ENCODE measurements at places on chromosomes 2 and 18. TPM values are rescaled to one million over a fixed set of nuclear protein-coding genes. Genes with fewer than 3 reads are reported as not detected.

DNA sequence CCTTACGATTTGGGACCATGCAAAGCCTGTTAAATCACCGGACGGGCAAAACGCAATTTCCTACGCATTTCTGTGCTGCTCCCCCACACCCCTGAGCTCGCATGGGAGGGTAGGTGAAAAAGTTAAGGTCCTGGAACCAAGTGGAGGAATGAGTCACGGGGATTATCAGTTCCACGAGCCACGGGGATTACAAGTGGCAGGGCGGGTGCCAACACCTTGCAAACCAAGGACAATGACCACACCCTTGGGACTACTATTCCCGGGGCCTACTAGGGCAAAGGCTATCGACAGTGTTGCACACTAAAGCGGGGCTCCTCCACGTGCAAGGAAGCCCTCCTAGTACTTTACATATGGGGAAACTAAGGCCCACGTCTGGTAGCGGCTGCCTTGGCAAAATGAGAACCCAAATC is 447 bp downstream of the RETSAT start:
- peak; percentile 79 for DNase-seq
- H3K4me3 ChIP-seq = peak overlapping the region; percentile 65
- peak overlapping the region; percentile 81 for H3K27ac ChIP-seq

GRCh38 chr2:112733871-112734270 is 13.1 kb downstream of the NT5DC4 start:
- no peaks in the 10 kb centered on the region for H3K4me1 ChIP-seq
- no peak for DNase-seq
- H3K36me3 ChIP-seq = no peaks in the 10 kb centered on the region
- H3K27me3 ChIP-seq = no peaks in the 10 kb centered on the region

DNA sequence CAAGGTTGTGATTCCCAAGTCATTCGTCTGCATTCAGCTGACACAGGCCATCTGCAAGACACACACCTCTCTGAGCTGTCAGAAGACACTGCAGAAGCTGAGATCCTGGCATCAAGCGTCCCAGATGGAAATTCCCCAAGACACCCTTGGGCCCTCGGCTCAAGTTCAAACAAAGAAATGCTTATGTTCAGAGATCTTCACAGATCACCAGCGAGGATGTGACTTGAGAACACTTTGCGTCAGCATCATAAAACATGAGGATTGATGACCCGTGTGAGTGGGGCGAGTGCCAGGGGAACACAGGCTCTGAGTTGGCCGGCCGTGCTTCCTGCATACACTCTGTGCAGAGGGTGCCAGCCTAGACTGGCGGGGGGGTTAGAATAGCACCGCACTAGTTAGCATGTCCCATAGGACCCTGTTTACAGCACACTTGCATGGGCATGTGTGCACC is 36.8 kb downstream of the KCNIP3 start:
- H3K27ac ChIP-seq = no peak overlapping the region
- H3K4me3 ChIP-seq = no peak overlapping the region
- peak; percentile 97 for DNase-seq
- H3K36me3 ChIP-seq = no peaks in the 10 kb centered on the region
- H3K27me3 ChIP-seq = no peaks in the 10 kb centered on the region

DNA sequence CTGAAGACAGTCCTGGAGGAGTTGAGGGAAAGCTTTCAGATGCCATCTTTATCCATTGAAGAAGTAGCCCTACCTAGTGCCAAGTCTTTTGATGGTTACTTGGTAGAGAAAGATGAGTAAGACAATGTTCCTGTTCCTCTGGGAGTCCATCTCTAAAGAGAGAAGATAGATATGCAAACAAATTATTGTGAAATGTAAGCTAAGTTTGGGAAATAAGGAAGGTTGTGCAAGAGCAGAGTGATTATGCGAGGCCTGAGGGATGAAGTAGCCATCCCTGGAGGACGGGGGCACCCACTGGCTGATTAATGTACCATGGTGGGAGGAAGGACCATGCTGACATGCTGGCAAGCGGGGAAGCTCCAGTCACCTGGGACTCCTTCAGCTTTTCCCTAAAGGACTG is 994 bp upstream of the DTNA start:
- H3K27me3 ChIP-seq = no peaks in the 10 kb centered on the region
- peaks cover 48% of the 10 kb centered on the region for H3K4me1 ChIP-seq
- no peak overlapping the region for H3K4me3 ChIP-seq
- H3K27ac ChIP-seq = peak overlapping the region; percentile 74
- no peaks in the 10 kb centered on the region for H3K36me3 ChIP-seq
- peak; percentile 76 for DNase-seq

Gene SNORC
- total RNA-seq = under 0.01 TPM

- DNase-seq = no peak
- H3K27me3 ChIP-seq = no peaks in the 10 kb centered on the region
- H3K27ac ChIP-seq = no peak overlapping the region
- H3K4me3 ChIP-seq = no peak overlapping the region
- H3K4me1 ChIP-seq = no peaks in the 10 kb centered on the region
Measured at GRCh38 chr2:71674158-71674851, 220.9 kb downstream of the DYSF start.

DNA sequence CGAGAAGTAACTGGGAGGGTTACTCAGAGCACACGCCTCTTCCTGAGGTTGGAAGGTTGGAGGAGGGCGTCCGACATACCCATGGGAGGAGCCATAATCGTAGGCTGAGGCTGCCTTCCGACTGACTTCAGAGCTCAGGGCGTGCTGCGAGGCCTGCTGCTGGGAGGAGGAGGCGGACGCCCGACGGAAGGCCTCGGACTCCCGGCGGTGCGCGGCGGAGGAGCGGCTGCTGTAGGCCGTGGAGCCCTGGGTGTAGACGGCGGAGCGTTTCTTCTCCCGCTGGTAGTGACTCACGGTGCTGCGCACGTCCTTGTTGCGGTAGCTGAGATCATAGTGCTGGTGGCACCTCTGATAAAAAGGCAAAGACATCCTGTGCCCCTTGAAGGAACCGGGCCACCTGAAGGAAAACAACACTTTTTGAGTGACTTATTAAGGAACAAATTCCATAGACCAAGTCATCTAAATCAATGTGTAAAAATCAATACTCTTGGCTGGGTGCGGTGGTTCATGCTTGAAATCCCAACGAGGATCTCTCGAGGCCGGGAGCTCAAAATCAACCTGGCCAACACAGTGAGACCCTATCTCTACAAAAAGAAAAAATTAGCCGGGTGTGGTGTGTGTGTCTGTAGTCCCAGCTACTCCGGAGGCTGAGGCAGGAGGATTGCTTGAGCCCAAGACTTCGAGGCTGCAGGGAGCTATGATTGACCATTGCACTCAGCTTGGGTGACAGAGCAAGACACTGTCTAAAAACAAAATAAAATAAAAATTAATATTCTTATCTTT is 4.7 kb downstream of the MYOM1 start:
- no peak overlapping the region for H3K4me3 ChIP-seq
- DNase-seq = no peak
- no peaks in the 10 kb centered on the region for H3K4me1 ChIP-seq
- H3K27me3 ChIP-seq = no peaks in the 10 kb centered on the region
- H3K36me3 ChIP-seq = peaks cover 12% of the 10 kb centered on the region

Gene SCN9A
- total RNA-seq = 22.1 TPM

Gene ARL5A
- 41.3 TPM for total RNA-seq

Gene RUFY4
- total RNA-seq = 0.16 TPM

Gene TRIM43
- not detected for total RNA-seq

Gene SP9
- not detected for total RNA-seq

Gene MERTK
- total RNA-seq = 28.1 TPM

GRCh38 chr18:1914489-1914888 is 656.8 kb downstream of the METTL4 start:
- H3K36me3 ChIP-seq = no peaks in the 10 kb centered on the region
- no peak for DNase-seq
- no peaks in the 10 kb centered on the region for H3K4me1 ChIP-seq
- H3K4me3 ChIP-seq = no peak overlapping the region
- no peaks in the 10 kb centered on the region for H3K27me3 ChIP-seq

DNA sequence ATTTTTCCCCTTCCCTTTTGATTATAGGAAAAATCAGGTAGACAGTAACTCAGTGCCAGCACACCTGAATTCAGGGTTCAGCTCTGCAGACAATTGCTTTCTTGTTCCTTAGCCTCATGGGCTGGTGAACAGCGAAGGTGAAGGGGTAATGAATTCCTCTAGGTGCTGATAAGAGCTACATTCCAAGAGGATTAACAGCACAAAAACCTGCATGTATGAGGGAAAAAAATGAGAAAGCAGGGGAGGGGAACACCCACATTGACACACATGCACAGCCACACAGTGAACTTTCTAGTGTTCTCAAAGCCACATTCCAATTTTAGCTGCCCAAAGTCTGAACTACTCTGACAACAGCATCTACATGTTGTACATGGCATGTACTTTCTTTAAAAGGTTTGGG is 46.1 kb downstream of the SPATS2L start:
- H3K4me3 ChIP-seq = no peak overlapping the region
- H3K27me3 ChIP-seq = no peaks in the 10 kb centered on the region

Gene BCL2
- 25.7 TPM for total RNA-seq

DNA sequence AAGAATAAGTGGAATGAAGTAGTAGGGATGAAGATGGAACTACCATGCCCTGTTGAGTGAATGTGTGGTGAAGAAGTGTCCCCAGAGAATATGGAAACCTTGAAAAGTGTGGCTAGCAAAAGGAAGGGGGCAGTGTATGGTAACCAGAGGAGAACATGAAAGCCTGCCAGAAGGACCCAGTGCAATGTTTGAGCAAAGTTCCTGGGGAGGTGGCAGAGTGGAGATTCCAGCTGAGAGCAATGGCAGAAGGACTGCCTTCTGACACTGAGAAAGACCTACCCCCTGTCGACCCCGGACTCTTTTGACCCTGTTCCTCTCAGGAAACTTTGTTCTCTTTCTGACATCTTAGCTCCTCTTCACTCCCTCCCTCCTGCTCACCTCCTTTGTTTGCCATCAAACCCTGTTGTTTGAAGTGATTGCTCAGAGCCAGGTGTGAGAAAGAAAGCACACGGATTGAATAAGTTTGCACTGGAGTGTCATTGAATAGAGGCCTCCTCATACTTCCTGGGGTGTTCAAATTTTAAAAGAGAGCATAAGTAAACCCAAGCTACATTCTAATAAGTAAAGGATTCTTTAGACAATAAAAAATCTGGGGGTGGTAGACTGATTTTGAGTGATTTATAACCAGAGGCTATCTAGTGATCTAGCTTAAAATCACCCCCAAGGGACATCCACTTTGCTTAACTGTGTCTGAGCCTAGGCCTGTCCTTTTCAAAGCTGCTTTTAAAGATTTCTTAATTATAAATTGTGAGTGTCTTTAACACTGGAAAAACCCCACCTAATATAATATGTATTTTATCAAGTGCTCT is 57.1 kb downstream of the TRIB2 start:
- DNase-seq = no peak
- H3K4me3 ChIP-seq = no peak overlapping the region
- H3K4me1 ChIP-seq = no peaks in the 10 kb centered on the region
- no peak overlapping the region for H3K27ac ChIP-seq
- no peaks in the 10 kb centered on the region for H3K27me3 ChIP-seq

Gene IL1R2
- 7.1 TPM for total RNA-seq

DNA sequence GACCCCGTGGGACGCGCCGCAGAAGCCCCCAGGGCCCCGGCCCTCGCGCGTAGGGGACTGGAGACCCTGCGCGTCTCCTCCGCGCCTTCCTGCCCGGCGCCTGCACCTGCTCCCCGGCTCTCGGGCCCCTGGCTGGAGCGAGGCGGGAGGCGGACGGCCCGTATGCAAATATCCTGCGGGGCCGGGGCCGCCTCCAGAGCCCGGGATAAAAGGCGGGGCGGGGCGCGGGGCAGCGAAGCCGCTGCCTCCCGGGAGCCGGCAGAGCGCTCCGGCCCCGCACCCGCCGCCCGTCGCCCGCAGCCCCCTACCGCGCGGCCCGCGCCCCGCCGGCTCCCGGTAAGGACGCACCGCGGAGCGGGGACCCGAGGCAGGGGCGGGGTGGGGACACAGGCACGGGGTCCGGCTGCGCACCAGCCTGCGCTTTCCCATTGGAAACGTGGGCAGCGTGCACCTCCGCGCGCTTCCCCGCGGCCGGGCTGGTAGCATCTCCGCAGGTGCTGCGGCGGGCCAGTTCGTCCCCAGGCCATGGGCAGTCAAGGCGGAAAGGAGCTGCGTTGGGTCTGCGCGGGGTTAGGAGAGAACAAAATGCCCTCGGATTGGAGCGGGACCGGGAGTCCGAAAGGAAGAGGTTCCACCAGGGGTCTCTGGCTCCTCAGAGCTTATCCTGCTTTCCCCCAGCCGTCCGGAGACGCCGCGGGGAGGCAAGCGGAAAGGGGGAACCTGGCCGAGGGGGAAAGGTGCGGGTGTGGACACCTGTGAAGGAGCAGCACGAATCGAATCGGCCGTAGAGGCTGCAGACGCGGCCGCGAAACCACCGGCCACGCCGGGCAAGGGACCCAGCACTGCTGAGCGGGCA is at the start of gene ATP6V1C2:
ATP6V1C2 (plus strand) TSS at position 235 of the 856 bp plus-strand sequence. CDS start 1,220 bp downstream, outside the sequence.
- peaks cover 24% of the 10 kb centered on the region for H3K4me1 ChIP-seq
- peak within 1 kb of the TSS; percentile 54 for H3K4me3 ChIP-seq
- no peak within 1 kb of the TSS for H3K27ac ChIP-seq
- no peak for DNase-seq

Gene MCM6
- 7.5 TPM for total RNA-seq

DNA sequence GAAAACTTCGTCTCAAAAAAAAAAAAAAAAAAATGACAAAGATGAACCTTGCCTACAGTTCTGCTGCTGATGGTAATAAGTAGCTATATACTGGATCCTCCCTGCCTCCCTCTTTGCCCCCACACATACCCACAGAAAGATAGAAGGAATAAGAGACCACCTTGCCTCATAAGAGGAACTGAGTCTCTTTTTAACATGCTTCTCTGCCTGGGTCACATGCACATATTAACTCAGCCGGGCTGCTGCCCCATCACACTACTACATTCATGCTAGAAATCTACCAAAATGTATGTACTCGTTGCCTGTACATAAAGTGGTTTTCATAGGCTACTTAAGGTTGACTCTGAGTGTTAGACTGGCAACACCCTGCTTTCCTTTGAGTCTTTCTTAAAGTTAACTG is 78.9 kb upstream of the B3GNT2 start:
- H3K27me3 ChIP-seq = no peaks in the 10 kb centered on the region
- no peak for DNase-seq
- H3K36me3 ChIP-seq = no peaks in the 10 kb centered on the region
- H3K4me3 ChIP-seq = no peak overlapping the region
- H3K4me1 ChIP-seq = peaks cover 13% of the 10 kb centered on the region

Gene SMYD1
- 45.7 TPM for total RNA-seq

DNA sequence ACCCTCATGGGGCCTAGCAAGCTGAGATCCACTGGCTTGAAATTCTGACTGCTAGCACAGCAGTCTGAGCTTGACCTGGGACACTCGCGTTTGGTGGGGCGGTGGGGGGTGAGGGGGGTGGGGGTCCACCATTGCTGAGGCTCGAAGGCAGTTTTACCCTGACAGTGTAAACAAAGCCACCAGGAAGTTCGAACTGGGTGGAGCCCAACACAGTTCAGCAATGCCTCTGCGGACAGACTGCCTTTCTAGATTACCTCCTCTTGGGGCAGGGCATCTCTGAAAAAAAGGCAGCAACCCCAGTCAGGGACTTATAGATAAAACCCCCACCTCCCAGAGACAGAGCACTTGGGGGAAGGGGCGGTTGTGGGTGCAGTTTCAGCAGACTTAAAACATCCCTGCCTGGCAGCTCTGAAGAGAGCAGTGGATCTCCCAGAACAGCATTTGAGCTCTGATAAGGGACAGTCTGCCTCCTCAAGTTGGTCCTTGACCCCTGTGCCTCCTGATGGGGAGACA is 149.7 kb upstream of the TANK start:
- DNase-seq = no peak
- no peak overlapping the region for H3K4me3 ChIP-seq
- H3K36me3 ChIP-seq = no peaks in the 10 kb centered on the region

- no peaks in the 10 kb centered on the region for H3K36me3 ChIP-seq
- no peak overlapping the region for H3K4me3 ChIP-seq
- DNase-seq = no peak
- no peak overlapping the region for H3K27ac ChIP-seq
Measured at GRCh38 chr2:67854103-67854743, 208.6 kb downstream of the C1D start.

GRCh38 chr2:38440655-38441054 is 63.6 kb upstream of the ATL2 start:
- no peak for DNase-seq
- H3K4me1 ChIP-seq = peaks cover 40% of the 10 kb centered on the region
- H3K27ac ChIP-seq = no peak overlapping the region
- no peak overlapping the region for H3K4me3 ChIP-seq
- no peaks in the 10 kb centered on the region for H3K27me3 ChIP-seq

Measured in sigmoid colon (tissue), 7 donors.